ENCODE measurements at places on chromosomes 3 and 15.

DNA sequence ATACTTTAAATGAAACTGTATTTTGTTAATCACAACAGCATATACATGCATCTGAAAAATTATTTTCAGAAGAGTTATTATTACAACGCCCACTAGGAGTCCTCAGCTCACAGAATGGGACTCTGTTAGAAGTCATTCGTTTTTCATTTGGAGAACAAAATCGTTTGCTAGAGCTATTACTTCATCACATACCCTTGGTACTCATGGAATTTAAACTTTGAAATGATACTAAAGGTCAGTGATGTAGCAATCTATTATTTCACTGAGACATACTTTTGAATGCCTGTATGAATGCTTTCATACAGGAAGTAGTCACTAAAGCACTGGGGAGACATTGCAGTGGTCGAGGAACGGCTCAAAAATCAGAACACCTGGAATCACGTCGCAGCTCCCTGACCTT, 198.1 kb downstream of the MBNL1 start:
- DNase-seq: peak; percentile 36

DNA sequence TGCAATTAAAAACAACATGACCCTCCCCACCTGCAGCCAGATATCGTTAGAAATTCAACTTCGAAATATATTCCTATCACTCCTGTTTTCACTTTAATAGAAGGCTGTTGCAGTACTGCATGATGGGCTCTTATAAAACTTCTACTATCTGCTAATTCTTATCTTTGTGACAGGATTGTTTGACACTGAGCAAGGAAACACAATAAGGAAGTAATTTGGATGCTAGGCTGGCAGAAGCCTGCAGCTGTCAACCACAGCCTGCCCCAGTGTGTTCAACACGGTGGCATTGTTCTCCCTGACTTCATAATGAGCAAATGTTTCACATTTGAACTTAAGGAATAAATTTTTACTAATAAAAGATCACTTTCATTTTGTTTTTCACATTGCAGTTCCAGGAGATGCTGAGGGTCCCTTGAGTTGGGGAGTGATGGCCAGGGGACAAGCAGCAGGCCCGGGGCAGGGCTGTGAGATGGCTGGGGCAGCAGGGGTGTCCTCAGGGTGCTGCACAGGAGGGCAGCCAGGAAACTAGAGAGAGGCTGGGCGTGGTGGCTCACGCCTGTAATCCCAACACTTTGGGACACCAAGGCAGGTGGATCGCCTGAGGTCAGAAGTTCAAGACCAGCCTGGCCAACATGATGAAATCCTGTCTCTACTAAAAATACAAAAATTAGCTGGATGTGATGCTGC, 64.8 kb upstream of the SEC61A1 start:
- no peak for DNase-seq

- peak; percentile 29 for DNase-seq
Measured at GRCh38 chr15:93829115-93829870, 402.1 kb upstream of the MCTP2 start.

- DNase-seq: peak; percentile 94
Measured at GRCh38 chr3:88661433-88661824, 446.0 kb upstream of the EPHA3 start.

- no peak for DNase-seq
Measured at GRCh38 chr15:51600114-51600513, 22.5 kb downstream of the DMXL2 start.

GRCh38 chr15:101092156-101092866, 159.5 kb downstream of the CHSY1 start:
- no peak for DNase-seq

DNA sequence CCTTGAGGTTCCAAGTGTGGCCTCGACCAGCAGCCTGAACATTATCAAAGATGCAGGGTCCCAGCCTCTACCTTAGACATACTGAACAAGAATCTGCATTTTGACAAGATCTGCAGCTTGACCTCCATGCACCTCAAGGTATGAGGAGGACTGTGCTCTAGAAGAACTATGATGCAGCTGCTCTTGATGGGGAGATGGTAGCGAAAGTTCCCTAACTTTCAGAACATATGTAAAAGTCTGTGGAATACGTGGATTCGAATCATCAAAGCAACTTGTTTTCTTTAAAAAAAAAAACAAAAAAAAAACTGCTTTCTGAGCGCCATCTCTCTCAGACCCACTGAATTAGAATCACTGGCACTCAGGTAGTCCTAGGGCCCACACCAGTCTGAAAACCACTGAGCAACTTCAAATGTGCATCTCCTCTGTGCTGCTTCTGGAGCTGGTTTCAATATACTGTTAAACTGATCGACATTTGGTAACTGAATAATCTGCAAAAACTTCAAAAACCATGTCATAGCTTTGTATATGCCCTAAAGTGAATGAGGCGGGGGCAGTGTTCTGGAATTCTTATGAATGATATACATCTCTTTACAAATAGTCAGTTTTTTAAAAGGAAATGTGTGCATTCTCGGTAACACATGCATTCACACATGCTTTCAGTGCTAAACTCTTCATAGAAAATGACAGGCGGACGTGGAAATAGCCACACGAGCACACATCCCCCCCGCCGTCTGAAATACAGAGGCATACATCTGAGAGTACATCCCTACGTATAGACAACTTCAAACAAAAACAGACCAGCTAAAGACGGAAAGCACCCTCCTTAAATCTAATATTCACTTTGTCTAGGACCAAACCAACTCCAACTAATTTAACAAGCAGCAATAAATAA, 128.8 kb downstream of the FOXP1 start:
- no peak for DNase-seq

GRCh38 chr15:49083401-49084284, 37.4 kb upstream of the SECISBP2L start:
- DNase-seq: no peak

DNA sequence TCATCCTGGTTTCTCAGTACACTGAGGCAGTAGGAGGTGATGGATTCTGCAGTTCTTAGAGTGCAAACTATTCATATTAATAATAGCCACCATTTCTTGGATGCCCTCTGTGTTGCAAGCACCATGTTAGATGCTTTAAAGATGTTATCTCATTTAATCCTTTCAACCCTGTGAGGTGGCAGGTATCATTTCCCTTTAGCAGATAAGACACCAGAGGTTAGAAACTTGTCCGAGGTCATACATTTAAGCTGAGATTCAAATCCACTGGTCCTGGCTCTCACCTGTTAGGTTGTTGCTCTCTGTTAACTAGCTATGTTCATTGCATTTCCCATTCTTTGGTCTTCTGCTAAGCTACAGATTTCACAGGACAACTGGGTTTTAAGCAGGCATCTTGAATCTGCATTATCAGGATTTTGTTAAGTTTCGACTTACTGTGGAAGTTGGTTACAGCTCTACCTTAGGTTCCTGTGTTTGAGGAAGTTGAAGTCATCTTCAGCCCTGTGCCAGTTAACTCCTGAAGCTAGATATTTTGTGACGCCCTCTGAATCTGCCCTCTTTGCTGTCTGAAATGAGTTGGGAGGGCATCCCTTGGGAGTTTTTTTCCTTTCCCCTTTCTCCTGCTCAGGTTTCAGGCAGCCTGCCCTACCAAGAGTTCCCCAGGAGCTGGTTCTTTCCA, 6.4 kb downstream of the PDE8A start:
- no peak for DNase-seq

DNA sequence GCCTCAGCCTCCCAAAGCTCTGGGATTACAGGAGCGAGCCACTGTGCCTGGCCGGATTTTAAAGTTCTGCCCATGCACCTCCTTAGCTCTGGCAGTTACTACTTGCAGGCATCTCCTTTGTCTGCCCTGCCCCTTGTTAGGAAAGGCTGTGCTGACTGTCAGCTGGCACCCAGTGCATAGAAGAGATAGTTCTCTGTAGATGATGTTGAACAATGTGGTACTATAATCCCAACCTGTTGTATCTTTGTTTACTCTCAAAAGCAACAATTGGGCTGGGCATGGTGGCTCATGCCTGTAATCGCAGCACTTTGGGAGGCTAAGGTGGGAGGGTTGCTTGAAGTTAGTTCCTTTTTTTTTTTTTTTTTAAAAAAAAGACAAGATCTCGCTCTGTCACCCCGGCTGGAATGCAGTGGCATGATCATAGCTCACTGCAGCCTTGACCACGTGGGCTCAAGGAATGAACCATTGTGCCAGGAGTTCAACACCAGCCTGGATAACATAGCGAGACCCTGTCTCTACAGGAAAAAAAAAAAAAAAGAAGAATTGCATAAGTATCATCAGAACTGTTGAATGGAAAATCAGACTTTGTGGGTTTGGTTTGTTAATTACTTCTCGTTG, 30.6 kb downstream of the FLNB start:
- no peak for DNase-seq

GRCh38 chr3:163890661-163891060, 1187.6 kb downstream of the SI start:
- DNase-seq: peak; percentile 70

- DNase-seq: no peak
Measured at GRCh38 chr3:71843071-71843470, 58.1 kb upstream of the PROK2 start.

- DNase-seq: no peak
Measured at GRCh38 chr15:85003593-85004312, 22.1 kb downstream of the PDE8A start.

DNA sequence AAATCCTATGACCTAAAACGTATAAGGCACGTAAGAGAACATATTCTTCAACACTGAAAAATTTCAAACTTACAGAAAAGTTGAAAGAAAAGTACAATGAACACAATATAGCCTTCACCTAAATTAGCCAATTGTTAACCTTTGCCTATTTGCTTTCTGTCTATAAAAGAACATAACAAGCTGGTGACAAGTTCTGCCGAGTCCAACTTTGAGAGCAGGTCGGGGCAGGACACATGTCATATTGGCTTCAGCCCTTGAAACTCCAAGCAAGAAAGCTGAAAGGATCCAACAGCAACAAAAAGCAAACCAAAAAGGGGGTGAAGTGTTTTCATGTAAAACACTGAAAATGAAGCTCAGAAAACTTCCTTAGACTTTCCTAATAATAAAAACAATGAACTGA, 59.1 kb downstream of the TBC1D2B start:
- no peak for DNase-seq

GRCh38 chr3:98584547-98584946, 8.9 kb downstream of the CPOX start:
- DNase-seq: no peak

- no peak for DNase-seq
Measured at GRCh38 chr3:153163393-153163724, 1.3 kb downstream of the RAP2B start.

GRCh38 chr3:124847863-124848262, 39.3 kb downstream of the ITGB5 start:
- no peak for DNase-seq

GRCh38 chr3:71956716-71957115, 171.8 kb upstream of the PROK2 start:
- no peak for DNase-seq

DNA sequence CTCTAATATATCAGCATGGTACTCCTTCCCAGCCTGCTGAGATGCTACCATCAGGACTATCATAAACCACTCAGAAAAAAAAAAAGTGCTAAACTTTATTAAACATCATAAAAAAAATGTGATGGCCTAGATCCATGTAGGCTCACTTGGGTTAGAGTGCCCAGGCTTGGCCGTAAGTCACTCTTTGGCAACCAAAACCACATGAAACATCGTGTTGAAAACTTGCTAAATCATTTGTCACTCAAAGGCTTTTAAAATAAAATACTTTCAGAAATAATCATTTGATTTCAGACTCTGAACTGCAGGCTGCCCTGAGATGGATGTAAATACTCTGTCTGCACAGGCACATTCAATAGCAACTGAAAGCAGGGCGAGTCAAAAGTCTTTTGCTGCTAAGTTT, 78.4 kb upstream of the WNT5A start:
- no peak for DNase-seq

- no peak for DNase-seq
Measured at GRCh38 chr3:188884299-188885043, 287.3 kb upstream of the TPRG1 start.

GRCh38 chr3:30614943-30615342, 8.5 kb downstream of the TGFBR2 start:
- DNase-seq: no peak

- no peak for DNase-seq
Measured at GRCh38 chr3:33047842-33048834, 48.8 kb downstream of the GLB1 start.

GRCh38 chr15:61393524-61393923, 164.4 kb upstream of the RORA start:
- no peak for DNase-seq

DNA sequence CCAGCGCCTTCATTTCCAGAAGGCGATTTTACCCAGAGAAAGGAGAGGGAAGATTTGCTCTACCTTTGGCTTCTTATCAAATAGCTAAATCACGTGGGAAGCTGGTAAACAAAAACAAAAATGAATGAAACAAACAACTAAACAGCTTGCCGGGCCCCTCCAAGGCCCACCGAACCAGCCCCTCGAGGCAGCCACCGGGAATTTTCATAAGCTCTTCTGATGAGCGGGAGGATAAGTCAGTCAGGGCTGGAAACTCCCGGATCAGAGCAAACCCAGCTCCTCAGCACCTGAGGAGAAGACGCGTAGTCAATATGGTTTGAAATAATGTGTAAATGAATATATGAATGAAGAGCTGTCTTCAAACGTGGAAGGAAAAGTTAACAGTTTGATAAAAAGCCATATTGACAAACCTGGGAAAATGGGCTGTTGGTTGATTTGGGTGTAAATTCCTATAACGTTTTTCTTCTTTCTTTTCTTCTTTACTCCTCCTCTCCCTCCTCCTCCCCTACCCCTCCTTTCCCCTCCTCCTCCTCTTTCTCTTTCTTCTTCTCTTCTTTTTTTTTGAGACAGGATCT, 10.7 kb downstream of the RPLP1 start:
- DNase-seq: peak; percentile 50

DNA sequence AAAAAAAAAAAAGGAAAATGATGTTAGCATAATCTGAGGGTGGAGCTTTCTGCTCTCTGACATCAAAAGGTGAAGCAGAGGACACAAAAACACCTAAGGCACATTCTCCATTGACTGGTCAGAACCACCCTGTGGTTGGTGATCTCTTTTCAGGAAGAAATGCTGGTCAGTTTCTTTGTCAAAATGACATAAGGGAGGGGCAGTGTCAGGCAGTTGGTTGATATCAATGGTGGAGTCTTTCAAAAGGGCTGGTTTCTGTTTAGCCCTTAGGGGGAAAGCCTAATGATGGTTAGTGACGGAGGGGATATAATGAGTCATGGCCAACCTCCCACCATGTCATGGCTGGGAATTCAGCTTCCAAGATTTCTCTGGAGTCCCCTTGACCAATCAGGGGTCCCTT, 185.9 kb upstream of the GBE1 start:
- DNase-seq: no peak

- peak; percentile 92 for DNase-seq
Measured at GRCh38 chr3:134250717-134251220, at the start of gene RYK. Gene RYK (minus strand): TSS chr3:134250859. CDS start chr3:134250654, 205 bp downstream.

DNA sequence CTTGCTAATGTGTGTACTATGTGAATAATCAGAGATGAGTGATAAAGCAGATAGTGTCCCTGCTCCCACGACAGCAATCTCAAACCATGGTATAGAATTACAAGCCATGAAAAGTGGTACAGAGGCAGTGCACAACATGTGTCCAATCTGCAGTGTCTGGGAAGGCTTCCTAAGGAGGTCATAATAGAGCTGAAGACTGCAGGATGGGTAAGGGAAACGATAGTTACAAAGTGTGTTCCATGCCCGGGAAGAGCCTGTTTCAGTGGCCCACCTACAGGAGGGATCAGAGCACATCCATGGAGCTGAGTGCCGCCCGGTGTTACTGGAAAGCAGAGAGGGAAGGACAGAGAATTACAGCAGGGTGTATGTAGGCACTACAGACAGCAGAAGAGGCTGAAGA, 48.9 kb downstream of the PAK2 start:
- DNase-seq: no peak
